ENCODE measurements at places on chromosomes 3 and 15. TPM values are rescaled to one million over a fixed set of nuclear protein-coding genes. Genes with fewer than 3 reads are reported as not detected.

DNA sequence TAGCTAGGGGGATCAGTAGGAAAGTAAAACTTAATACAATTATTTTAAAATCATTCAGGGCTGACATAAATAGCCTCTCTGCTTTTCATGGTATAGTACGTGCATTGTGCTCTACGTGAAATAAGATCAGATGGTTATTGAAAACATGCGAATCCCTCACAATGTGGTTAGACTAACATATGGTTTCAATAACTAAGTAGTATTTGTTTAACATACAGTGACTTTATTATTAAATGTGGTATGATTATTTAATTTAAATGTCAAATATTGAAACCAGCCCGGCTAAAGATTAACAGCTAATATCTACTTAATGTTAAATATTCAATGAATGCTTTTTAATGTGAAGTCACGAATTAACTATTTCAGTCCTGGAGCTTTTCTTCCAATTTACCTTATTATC lies 473.9 kb upstream of the THBS1 start:
- H3K36me3 ChIP-seq = no peaks in the 10 kb centered on the region
- no peak for DNase-seq
- no peaks in the 10 kb centered on the region for H3K4me1 ChIP-seq
- no peak overlapping the region for H3K27ac ChIP-seq

SCAANT1 gene
- not detected for total RNA-seq

DNA sequence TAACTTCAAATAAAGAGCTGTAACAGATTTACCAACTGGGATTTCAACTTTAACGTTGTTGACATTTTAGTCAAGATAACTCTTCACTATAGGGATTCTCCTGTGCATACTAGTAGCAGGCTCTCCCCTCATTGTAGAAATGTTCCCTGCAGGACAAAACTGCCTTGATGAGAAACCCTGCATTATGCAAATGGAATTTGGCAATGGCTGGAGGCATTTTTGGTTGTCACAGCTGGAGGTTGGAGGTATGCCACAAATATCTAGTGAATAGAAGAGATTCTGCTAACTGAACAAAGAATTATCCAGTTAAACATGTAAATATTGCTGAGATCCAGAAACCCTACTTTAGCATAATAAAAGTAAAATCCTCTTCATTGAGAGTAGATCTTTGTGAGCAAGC lies 928.8 kb upstream of the ALCAM start:
- H3K4me3 ChIP-seq = no peak overlapping the region
- H3K36me3 ChIP-seq = no peaks in the 10 kb centered on the region
- no peaks in the 10 kb centered on the region for H3K4me1 ChIP-seq
- DNase-seq = no peak
- no peaks in the 10 kb centered on the region for H3K27me3 ChIP-seq

GRCh38 chr3:178302966-178303930 lies 233.0 kb upstream of the KCNMB2 start:
- H3K27ac ChIP-seq = no peak overlapping the region

DNA sequence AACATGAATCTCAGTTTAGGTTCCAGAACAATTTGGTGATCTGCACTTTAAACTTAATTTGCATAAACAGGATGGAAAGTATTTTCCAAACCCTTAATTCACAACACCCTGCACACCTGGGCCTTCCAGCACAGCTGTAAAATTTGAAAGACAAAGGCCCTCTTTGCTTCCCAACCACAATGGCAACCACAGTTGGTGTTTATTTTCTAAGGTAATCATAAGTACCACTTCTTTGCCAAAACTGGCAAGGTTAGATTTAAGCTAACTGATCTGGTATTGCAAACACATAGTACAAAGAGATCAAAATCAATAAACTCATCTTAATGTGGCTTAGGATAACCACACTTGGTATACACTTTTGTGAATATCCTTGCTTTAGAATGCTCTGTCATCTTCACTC lies 4.1 kb downstream of the LRIG1 start:
- no peak for DNase-seq
- H3K4me3 ChIP-seq = peak overlapping the region; percentile 93
- H3K27ac ChIP-seq = peak overlapping the region; percentile 96
- peaks cover 94% of the 10 kb centered on the region for H3K4me1 ChIP-seq
- no peaks in the 10 kb centered on the region for H3K27me3 ChIP-seq
- no peaks in the 10 kb centered on the region for H3K36me3 ChIP-seq

RPL14 gene
- 901 TPM for total RNA-seq

GRCh38 chr3:33962396-33962795 lies 164.0 kb downstream of the PDCD6IP start:
- H3K4me1 ChIP-seq = no peaks in the 10 kb centered on the region
- no peaks in the 10 kb centered on the region for H3K36me3 ChIP-seq
- DNase-seq = no peak
- no peaks in the 10 kb centered on the region for H3K27me3 ChIP-seq

GRCh38 chr15:77409259-77410156 lies 10.4 kb downstream of the PEAK1 start:
- peaks cover 65% of the 10 kb centered on the region for H3K4me1 ChIP-seq
- H3K4me3 ChIP-seq = no peak overlapping the region
- no peak overlapping the region for H3K27ac ChIP-seq
- H3K36me3 ChIP-seq = no peaks in the 10 kb centered on the region
- no peaks in the 10 kb centered on the region for H3K27me3 ChIP-seq

GRCh38 chr3:88057630-88058305 lies 1.0 kb downstream of the CGGBP1 start:
- peak overlapping the region; percentile 99 for H3K27ac ChIP-seq
- peaks cover 64% of the 10 kb centered on the region for H3K4me1 ChIP-seq
- H3K36me3 ChIP-seq = peaks cover 25% of the 10 kb centered on the region
- H3K27me3 ChIP-seq = no peaks in the 10 kb centered on the region
- H3K4me3 ChIP-seq = peak overlapping the region; percentile 93

CNBP gene
- total RNA-seq = 490 TPM

WDR72 gene
- not detected for total RNA-seq

DPPA4 gene
- not detected for total RNA-seq

All from left ventricle myocardium inferior (tissue), 1 donor.